CD8-positive, alpha-beta memory T cell (primary cell): ENCODE measurements at places on chromosomes 1 and 21. TPM values are rescaled to one million over a fixed set of nuclear protein-coding genes. Genes with fewer than 3 reads are reported as not detected.

The RIPPLY3 gene
- 0.09 TPM for total RNA-seq

The SAMD13 gene
- total RNA-seq: 0.39 TPM

The HCRTR1 gene
- total RNA-seq: not detected

The SLC5A9 gene
- total RNA-seq: not detected

The ANKRD35 gene
- 0.80 TPM for total RNA-seq

The ATP6V1G3 gene
- total RNA-seq: not detected

The B3GALT5 gene
- total RNA-seq: not detected

The FCRL3 gene
- 8.5 TPM for total RNA-seq

The OPTC gene
- total RNA-seq: not detected

The ANKRD34A gene
- 8.7 TPM for total RNA-seq
